Ureter (tissue), 1 donor: ENCODE measurements at places on chromosomes 6 and 20. TPM values are rescaled to one million over a fixed set of nuclear protein-coding genes. Genes with fewer than 3 reads are reported as not detected.
A peak's percentile ranks its signal among the peaks of the same experiment; 100 is the strongest.

DNA sequence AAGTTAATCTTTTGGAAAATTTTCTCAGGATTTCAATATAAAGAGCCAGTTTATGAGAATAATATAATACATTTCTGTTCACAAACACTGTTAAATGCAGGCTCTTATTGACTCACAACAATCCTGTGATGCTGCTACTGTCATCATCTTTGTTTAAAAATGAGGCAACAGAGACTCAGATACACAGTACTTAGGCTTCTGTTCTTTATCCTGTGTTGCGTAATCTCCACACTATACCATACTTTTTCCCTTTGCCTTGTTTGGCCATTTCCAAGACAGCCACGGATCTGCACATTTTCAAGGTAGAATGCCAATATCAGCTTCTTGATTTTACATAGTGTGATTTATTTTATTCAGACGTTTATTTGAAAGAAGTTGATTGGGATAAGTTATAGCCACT is 699.0 kb upstream of the CITED2 start:
- DNase-seq = no peak

GRCh38 chr6:190596-191395 is 101.5 kb upstream of the DUSP22 start:
- no peak for DNase-seq

DNA sequence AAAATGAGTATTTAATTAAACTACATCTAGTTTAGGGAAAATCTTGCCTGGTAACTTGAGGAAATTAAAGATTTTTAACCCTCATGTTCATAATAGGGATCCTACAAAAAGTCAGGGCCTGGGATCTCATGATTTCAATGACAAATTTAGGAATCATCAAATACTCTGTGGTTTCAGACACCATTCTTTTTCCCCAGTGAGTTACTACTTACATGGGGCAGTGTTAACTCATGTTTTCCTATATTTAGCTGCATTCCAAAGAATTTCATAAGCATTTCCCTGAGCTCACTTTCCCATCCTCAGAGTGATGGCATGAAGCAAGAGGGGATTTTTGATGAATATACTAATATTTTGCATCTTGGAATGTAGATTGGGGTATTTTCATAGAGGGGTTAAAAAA is 321.7 kb downstream of the CENPW start:
- no peak for DNase-seq

DNA sequence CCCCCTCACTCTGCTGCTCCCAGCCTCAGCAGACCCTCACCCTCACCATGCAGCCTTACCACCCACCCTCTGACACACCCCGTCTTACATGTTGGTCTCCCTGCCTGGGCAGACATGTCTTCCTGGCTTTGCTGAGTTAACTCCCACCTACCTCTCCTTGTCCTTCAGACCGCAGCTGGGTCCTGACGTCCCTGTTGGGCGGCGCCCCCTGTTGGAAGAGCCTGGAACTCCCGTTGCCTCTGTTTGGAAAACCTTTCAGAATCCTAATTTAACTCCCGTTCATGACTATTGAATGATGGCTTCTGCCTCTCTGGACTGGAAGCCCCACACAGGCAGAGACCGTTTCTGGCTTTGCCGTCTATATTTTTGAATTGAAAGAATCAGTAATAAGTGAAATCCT is 245.1 kb downstream of the MYLK4 start:
- DNase-seq = no peak

GRIK2 gene
- total RNA-seq = 1.8 TPM

DNA sequence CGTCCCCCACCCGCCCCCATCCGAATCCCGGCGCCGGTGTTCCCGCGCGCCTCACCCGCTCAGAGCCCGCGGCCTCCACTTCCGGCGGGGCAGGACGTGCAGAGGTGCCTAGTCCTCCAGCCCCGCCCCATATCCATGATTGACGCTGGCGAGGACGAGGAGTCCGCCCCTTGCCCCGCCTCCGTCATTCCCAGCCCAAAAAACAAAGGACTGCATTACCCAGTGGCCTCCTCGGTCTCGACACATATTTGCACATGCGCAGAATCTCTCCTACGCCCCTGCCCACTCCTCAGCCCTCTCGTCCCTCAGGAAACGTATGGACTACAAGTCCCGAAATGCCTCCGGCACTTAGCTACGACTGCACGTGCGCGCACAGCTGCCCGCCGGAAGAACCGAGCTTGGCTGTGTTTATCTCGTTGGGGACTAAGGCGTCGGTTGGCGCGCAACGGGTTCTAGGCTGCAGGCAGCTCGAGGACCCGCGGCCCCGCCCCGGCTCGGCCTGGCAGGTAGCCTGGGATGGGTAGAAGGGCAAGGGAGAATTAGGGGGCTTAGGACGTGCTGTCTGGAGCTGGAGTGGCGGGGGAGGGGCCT is at the start of the genes KLHDC3 and MEA1:
KLHDC3 (plus strand) TSS at position 407 of the 591 bp plus-strand sequence. CDS start 2,944 bp downstream, outside the sequence.
MEA1 (minus strand) TSS at position 104 of the 591 bp plus-strand sequence. CDS start 133 bp downstream, outside the sequence.
- DNase-seq = peak; percentile 99

ZNF133 gene
- 17.3 TPM for total RNA-seq

DNA sequence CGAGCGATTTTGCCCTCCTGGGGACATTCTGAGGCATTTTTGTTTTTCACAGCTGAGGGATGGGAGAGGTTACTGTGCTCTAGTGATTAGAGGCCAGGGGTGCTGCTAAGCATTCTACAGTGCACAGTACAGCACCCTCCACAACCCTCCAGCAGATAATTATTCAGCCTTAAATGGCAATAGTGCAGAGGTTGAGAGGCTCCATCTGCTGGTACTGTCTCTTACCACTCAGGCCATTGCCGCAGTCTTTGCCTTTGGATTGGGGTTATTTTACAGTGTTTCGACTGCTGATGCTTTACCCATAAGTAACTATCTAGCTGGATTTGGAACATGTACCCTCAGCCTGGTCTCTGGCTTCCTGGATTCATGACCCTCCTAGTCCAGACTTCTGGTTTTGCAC is 705.3 kb downstream of the KIF16B start:
- DNase-seq = no peak

- peak; percentile 56 for DNase-seq
Measured at GRCh38 chr20:24948939-24949679, at the start of gene CST7. CST7 (plus strand) TSS chr20:24949269; CDS start chr20:24949506, 237 bp downstream.

PSORS1C2 gene
- total RNA-seq = not detected

DNA sequence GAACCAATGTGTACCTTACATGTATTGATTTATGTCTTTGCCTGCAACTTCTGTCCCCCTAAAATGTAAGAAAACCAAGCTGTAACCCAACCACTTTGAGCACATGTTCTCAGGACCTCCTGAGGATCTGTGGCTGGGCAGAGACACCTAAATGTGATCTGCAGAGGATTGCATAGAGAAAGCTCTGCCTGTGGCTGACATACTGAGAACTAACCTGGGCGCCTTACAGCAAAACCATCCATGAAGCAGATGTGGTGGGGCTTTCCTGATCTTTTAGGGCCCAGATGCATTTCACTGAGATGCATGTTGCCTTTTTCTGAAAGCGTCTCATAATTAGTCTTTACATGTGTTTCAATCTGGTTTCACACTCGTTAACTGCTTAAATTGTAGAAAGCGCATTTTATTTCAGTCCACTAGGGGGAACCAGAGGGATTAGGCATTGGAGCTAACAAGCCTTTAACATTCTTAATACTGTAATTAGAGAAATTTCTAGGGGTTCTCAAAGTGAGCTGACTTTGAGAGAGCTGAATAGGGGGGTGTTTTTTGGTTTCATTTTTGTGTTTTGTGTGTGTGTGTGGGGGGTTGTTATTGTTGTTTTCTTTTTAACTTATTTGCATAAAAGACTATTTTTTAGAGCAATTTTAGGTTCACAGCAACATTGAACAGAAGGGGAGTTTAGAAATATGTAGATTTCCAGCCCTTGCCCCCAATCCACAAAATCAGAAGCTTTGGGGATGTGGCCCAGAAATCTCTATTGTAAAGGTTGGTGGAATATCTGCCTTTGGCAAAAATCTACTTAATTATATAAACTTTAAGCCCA is 50.9 kb upstream of the FAM184A start:
- DNase-seq = no peak

- no peak for DNase-seq
Measured at GRCh38 chr6:80792151-80792550, 685.7 kb downstream of the BCKDHB start.

- no peak for DNase-seq
Measured at GRCh38 chr6:2007165-2007564, 238.2 kb downstream of the GMDS start.

DNA sequence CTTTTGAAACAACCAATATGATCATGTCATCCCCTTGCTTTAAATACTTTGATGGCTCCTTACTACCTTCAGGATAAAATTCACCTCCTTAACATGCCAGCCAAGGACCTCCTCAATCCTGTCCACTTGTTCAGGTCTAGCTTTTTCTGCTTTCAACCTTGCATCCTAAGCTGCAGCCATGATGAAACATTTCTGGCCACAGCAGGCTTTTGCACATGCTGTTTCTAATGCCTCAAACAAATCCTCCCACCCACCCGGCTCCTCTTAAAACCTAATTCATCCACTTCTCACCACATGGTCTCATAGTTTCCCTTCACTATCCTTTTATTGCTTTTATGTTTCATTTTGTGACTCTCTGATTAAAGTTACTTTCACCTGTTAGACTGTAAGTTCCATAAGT is 124.6 kb downstream of the MYB start:
- no peak for DNase-seq

CCN6 gene
- not detected for total RNA-seq

DNA sequence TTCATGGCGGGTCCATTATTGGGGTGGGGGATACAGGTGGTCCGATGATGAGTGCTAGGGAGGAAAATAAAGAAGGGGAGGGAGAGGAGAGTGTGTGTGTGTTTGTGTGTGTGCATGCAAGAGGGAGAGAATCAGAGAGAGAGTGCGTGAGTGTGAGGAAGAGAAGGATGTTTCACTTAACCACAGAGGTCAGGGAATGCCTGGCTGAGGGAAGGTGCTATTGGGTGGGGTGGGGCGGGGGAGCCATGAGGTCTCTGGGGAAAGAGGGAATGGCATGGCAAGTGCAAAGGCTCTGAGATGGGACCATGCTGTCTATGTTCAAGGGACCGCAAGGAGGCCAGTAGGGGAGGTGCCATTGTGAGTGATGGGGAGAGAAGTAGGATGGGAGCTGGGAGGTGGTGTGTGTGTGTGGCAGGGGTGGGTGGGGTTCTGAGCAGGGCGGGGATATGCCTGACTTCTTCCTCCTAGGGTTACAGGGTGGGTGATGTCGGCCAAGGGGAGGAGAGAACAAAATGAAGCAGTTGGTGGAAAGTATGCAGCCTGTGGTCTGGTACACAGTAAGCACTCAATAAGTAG is 23.0 kb downstream of the CEBPB start:
- DNase-seq = no peak

- DNase-seq = no peak
Measured at GRCh38 chr20:10170261-10170660, 48.4 kb upstream of the SNAP25 start.

GRCh38 chr6:113433335-113433991 is 423.7 kb upstream of the MARCKS start:
- peak; percentile 79 for DNase-seq

MDFI gene
- total RNA-seq = 36.7 TPM

CYP24A1 gene
- 10.4 TPM for total RNA-seq

NUP43 gene
- 51.4 TPM for total RNA-seq

ADAM33 gene
- 56.9 TPM for total RNA-seq
